ENCODE measurements at places on chromosomes 1 and 21.

GRCh38 chr1:65813956-65814355 is 21.3 kb downstream of the PDE4B start:
- DNase-seq = no peak

DNA sequence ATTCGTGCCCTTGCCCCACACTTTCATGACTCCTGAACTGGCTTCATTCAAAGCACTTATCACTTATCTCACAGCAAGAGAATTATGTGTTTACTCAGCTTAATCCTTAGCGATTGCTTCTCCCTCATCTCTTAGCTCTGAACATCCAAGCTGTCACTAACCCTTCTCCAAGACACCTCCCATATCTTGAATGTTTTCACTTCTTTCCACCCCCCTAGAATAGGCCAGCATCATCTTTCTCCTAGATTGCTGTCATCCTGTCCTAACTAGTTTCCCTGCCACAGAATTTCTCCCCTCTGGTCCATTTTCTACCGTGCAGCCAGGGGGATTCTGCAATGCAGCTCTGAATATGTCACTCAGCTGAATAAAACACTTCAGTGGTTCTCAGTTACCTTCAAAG is 68.6 kb upstream of the SPATA6 start:
- DNase-seq = no peak

GRCh38 chr1:156505679-156506298 is 5.2 kb upstream of the MEF2D start:
- DNase-seq = no peak

DNA sequence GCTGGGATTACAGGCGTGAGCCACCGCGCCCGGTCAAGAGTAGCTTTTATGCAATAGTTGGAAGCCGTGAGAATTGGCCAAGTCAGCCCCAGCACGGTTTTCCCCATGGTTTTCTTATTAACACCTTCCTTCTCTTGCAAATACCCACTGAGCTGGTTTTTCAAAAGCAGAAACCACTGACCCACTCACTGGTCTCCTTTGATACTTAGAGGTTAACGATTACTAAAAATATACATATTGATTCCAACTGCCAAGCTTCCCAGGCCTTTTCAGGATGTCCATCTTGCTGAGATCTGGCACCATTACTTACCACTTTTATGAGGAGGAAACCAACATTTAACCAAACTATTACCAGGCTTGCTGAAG is 25.9 kb upstream of the TARDBP start:
- no peak for DNase-seq

DNA sequence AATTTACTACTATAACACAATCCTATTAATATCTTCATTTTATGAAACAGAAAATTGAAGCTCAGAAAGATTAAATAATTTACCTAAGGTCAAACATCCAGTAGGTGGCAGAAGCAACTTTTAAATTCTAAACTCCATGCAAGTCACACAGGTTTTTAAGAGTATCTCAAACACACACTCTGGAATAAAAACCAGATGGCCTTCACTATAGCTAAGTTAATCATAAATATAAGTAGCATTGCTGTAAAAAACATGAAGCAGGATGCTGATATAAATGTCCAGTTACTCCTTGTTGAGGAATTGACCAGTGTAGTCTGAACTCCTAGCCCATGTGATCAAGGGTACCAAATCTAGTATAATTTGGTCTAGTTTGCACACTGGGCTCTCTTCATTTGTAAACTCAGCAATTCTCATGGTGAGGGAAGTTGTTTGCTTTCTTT is 9.4 kb upstream of the FMO3 start:
- DNase-seq = no peak

DNA sequence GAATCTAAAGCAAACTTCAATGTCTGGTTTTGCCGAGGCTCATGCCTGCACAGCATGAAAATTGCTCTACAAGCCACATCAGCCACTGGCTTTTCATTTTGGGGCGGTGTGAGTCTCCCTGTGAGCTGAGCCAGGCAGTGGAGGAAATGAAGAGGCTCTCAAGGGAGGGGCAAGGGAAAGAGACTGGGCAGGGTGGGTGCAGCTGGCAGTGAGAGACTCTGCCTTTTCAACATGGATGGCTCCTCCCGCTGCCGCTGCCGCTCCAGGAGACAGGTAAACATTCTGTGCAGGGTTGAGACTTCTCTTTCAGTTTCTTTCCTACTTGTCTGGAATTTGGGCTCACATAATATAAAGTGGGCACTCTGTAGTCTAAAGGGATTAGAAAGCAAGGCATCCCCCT is 11.3 kb upstream of the CTSE start:
- DNase-seq = no peak

DNA sequence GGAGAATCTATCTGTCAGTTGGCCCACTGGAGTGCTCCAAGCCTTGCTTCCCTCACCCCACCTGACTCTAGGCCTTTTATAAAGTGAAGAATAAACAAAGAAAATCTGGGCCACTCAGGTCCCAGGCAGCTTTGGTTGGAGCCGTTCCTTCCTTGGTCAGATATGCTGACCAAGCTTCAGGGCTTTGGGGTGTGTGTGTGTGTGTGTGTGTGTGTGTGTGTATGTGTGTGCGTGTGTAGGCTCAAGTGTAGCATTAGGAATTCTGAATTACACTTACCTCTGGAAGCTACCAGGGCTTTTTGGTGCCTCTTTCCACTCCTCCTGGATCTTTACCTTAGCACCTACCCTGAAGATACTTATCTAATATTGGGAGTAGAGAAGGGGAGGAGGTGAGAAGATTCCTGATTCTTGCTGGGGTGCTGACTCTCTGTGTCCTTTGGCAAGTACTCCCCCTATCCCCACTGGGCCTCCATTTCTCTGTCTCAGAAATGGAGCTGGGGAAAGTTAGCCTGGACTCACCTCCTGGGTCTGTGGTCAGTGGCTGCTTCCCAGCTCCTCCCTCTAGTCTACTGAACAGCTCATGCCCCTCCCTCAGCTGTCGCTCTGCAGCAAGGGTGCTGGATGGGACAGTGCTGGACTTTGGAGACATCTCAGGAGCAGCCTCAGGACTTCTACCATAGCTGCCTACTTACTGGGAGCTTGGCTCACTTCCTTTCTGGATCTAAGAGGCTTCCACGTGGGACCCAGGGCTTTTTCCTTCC is 10.8 kb downstream of the FOXD2 start:
- DNase-seq = no peak

DNA sequence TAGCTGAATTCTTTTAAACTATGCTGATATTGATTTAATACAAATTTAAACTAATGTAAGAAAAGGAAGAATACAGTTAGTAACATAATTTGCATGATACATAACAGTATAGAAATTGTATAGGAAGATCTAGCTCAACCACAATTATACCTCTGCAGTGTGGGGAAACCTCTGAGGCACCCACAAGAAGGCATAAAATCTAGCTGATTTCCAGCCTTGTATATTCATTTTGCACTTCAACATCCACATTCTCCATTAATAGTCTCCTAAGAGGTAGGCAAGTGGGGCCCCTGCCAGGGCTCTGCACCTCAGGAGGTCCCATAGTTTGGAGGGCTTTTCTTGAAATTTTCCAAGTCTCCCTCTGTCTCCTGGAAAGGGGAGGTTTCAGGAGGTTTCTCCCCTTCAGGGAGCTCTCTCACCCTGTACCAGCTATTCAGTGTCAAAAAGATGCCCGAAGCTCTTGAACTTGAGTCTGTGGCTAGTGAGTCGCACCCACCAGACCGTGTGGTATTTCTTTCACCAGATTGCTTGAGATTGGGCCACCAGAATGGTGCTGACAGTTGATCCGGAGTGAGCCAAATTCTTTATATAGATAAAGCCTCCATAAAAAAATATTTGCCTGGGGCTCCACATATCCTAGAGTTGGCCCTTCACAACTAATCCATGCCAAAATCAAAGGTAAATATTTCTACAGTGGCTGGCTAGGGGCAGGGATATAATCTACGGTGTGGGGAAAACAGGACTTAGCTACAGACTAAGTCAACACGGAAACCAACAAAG is 108.2 kb downstream of the TIAM1 start:
- peak; percentile 19 for DNase-seq

GRCh38 chr1:51346086-51346942 is 16.0 kb upstream of the TTC39A start:
- DNase-seq = no peak

DNA sequence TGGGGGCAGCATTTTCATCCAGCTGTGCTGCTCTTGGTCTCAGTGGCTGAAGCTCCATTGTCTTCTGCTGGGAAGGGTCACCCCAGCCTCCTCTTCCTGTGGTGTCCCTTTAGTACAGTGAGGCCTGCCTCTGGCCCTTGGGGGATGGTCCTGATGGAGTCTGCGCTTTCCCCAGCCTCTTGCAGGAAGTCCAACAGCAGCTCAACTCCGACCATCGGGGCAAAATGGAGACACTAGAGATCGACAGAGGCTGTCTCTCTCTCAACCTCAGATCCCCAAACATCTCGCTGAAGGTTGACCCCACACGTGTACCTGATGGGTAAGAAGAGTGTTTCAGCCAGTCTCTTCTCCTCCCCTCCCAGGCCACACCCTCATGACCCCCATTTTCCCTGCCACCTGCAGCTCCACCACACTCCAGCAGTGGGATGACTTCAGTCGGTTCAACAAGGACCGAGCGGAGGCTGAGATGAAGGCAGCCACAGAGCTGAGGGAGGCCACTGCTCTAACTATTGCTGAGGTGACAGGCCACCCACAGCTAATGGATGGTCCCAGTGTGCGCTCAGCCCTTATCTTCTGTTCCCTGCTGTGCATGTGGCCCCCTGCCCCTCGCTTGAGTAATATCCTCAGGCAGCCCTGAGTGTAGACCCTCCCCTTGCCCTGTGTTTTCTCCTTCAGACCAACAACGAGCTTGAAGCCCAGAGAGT is 2.0 kb upstream of the ADPRS start:
- DNase-seq = no peak

DNA sequence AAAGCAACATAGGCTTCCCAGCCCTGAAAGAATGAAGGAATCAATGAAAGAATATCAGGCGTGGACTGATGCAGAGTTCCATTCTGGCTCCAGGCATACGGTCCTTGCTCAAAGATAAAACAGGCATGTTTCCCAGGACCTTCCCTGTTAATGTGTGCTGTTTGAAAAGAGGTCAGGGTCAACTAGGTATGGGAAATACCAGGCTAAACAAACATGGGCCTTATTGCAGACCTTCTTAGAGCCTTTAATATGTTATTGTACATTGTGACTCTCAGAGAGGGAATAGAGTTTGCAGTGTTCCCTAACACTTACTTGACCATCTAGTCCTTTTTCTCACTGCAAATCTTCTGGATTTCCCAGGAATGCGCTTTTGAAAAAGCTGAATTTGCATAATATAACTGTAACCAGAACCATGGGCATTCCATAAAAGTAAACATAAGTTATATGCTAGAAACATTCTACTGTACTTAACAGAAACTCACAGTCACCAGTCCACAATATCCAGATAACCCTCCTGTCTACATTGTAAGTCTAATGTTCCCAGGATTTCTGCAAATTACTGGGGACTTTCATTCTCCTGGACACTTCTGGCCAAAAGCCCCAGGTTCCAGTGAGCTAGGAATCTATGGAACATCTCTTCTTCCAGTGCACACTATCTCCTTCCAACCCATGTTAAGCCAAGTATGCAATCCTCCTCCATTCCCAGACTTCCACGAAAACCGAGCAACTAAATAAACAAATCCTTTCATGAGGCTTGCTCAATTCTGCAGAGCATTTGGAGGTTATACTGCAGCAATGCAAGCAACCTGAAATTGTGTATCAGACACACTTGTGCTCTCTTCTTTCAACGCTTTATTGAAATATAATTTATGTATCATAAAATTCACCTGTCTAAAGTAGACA is 486.6 kb downstream of the SETD4 start:
- DNase-seq = no peak

DNA sequence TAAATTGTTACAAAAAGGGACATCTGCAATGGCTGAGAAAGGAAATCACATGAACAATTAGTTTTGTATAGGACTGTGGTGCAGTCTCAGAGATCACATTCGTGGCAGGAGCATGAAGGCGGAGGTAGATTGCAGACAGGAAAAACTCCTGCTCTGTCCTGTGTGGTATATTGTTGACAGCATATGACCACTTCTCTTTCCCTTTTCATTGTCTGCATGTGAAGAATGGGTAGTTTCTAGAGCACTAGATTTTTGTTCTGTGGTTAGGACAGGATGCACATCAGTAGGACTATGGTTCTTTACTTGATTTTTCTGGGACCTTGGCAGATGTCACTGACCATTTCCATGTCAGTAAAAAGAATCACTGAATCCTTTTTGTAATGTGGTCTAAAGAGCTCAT is 625.9 kb upstream of the PKN2 start:
- no peak for DNase-seq

- DNase-seq = no peak
Measured at GRCh38 chr1:206709772-206710459, 25.2 kb downstream of the MAPKAPK2 start.

DNA sequence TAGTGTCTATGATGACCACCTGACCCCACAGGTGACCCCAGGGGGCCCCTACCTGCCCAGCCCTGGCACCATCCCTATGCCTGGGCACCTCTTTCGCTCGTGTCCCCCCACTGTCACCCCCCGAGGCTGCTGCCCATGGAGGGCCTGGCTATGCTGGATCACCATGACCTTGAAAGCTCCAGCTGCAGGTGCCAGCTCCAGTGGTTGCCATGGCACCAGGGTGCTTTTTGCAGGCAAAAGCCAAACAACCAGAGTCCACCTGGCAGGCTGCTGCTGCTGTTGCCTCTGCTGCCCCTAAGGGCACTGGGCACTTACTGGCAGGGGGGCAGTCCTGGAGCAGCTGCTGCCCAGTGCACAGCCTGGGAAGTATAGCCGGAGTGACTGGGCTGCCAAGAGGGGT is 21.7 kb downstream of the ETNK2 start:
- no peak for DNase-seq

DNA sequence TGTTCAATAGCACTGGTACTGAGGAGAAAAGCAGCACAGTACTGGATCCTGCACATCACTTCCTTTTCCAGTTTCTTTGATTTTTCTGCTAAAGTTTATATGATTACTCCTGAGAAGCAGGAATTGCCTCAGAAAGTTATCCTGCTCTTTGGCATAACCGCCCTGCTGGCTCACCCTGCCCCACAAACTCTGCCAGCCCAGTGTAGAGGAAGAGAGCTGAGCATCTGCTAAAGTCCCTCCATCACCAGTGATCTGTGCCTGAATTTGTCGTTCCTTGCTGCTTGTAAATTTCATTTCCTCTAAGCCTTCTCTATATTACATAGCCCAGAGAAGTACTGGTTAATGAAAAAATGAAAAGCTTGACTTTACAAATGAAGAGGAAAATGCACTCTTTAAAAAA is 87.0 kb upstream of the C1orf21 start:
- DNase-seq = no peak

GRCh38 chr1:54012863-54013262 is 5.1 kb downstream of the LDLRAD1 start:
- DNase-seq = no peak

DNA sequence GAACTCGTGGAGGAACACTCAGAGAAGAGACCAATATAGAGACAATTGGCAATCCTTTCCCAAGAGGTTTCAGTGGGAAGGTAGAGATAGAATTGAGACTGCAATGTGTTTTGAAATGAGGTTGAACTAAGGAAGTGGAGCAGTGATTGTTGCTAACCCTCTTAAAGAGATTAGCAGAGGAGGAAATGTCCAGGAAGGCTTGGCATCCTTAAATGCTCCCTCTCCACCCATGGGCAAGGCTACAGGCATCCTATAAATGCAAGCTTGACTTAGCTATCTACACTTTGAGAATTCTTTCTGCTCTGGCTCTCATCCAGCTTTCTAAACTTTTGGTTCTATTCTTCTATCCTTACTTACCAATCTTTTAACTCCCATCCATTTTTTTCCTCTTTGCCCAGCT is 30.3 kb upstream of the XPR1 start:
- no peak for DNase-seq
